CD4-positive, alpha-beta T cell treated with Interleukin-17A for 1 hour (primary cell): ENCODE measurements at places on chromosomes 2 and 18.

DNA sequence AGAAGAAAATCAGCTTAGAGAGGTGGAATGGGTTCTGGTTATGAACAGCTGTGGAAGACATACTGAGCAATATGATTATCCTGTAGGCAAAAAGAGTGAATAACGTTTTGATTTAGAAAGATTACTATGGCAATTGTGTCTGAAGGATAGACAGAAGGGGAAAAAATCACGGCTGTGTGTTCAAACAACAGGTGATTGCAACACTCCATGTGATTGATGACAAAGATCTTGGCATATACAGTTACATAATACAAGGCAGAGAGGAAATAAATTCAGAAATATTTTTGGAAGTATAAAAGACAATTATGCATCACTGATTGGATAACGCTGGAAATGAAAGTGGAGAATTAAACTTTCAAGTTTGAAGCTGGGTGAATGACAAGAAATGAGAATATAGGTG, 58.5 kb upstream of the KCNJ3 start:
- no peak for DNase-seq

DNA sequence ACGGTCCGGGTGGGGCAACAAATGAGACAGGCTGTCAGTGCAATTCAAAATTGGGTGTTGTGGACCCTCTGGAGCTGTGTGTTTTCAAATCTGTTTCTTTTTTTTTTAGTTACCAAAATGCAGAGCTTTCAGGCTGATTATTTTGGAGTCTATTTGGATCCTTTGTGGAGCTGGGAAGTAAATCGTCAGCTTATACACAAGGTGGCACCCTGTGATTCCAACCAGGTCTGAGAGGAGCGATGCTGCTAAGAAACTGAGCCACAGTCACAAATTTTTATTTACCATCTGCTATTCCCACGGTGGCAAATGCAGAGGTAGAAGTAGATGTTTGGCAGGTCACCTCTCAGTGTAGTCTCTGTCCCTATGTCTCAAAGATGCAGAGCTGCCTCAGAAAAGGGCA, 3.8 kb upstream of the EPC2 start:
- DNase-seq: no peak

- no peak for DNase-seq
Measured at GRCh38 chr2:33696234-33696633, 97.1 kb upstream of the FAM98A start.

DNA sequence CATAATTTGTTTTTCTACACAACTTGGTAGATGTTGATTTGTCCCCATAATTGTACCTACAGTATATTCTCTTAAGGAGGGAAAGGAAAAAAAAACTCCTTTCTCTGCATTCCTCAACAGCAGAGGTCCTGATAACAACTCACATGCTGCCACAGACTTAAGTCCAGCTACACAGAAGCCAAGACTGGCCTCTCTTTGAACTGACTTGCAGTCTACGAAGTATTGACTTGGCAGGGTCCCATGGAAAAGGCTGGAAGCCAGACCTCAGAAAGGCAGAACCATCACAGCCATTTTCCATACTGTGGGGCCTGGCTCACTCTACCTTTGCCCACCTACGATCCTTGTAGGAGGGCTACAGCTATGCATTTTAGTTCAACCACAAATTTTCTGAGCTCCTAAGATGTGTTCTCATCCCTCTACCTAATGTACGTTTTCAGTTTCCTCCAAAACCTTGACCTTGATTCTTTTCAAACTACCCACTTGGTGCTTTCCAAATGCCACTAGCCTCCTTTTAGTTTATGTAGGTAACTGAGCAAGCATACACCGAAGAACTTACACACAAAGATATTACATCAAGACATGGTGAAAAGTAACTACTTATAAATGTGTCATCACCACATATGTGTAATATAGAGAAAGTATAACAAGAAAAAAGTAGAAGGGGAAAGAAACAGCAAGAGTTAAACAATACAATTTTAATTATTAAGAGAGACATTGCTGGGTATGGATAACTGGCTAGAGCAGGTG, 12.2 kb downstream of the LONRF2 start:
- DNase-seq: no peak

- no peak for DNase-seq
Measured at GRCh38 chr2:58553522-58553921, 312.4 kb upstream of the FANCL start.

DNA sequence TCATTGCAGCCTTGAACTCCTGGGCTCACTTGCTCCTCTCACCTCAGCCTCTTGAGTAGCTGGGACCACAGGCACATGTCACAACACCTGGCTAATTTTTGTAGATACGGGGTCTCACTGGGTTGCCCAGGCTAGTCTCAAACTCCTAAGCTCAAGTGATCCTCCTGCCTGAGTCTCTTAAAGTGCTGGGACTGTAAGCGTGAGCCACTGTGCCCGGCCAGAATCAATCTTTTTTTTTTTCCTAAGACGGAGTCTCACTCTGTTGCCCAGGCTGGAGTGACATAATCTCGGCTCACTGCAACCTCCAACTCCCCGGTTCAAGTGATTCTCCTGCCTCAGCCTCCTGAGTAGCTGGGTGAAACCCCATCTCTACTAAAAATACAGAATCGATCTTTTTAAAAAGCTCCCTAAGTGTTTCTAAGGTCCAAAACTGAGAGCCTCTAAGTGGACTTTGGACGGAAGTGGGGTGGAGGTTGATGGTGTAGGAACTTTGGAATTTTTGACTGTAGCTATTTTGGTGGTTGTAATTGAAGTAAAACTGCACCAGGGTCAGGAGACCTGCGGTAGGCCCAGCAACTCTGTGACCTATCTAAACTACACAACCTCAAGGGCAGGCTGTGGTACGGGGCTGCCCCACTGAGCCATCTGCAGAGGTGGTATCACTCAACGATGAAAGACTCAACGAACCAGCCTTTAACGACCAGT, 82.9 kb downstream of the POLR1A start:
- no peak for DNase-seq

DNA sequence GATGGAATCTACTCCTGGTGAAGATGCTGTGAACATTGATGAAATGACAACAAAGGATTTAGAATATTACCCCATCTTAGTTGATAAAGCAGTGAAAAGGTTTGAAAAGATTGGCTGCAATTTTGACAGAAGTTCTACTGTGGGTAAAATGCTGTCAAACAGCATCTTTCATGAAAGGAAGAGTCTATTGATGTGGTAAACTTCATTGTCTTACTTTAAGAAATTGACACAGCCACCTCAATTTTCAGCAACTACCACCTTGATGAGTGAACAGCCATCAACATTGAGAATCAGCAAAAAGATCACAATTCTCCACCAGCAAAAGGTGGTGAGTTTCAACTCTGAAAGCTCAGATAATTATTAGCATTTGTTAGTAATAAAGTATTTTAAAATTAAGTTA, 310.3 kb upstream of the RBMS1 start:
- DNase-seq: no peak

DNA sequence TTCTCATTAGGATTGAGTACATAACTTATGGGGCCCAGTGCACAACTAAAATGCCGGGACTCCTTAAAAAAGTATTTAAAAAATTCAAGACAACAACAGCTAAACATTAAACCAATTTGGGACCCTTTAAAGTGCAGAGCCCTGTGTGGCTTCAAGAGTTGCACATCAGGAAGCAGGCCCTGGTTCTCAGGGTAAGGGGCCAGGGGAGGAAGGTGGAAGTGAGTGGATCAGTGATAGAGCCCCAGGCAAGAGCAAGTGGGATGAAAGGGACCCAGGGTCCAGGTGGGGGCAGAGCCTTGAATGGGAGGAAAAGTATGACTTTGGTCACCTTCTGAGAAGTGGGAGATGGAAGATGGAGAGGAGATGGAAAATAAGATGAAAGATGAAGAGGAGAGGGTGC, 2.3 kb upstream of the FHOD3 start:
- no peak for DNase-seq

DNA sequence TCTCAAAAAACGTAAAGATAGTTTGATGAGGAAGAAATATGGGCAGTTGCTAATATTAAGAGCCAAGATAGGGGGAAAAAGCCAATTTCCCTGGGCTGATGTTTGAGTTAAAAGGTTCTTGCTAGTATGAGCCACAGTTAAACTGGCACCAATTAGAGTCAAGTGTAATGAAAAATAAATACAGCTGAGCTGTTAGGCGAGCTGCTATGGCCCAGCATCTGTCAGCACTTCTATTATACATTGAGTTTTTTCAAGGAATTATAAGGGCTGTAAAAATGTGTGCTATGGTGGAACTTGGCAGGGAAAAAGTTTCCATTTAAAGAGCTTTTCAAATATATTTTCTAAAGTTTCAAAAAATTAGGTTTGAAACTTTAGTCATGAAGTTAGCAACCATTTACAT, 279.6 kb downstream of the CYRIA start:
- DNase-seq: no peak

DNA sequence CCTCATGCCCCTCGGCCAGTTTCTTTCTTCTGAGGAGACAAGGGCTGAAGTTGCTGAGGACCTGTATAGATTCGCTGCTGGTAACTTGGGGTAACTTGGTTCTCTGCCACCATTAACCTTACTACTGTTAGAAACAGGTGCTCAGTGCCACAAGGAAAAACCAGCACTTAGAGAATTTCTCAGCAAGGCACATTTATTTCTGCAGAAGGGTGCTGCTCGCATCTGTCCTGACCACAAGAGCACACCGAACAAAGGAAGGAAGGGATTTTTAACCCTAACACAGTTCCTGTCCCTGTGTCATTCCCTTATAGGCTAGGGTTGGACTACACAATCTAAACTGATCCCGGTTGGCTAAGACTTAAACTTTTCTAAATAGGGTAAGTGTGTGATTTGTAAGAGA, 154.1 kb downstream of the SOCS6 start:
- no peak for DNase-seq

- DNase-seq: no peak
Measured at GRCh38 chr2:43718530-43719124, 42.4 kb upstream of the C1GALT1C1L start.

DNA sequence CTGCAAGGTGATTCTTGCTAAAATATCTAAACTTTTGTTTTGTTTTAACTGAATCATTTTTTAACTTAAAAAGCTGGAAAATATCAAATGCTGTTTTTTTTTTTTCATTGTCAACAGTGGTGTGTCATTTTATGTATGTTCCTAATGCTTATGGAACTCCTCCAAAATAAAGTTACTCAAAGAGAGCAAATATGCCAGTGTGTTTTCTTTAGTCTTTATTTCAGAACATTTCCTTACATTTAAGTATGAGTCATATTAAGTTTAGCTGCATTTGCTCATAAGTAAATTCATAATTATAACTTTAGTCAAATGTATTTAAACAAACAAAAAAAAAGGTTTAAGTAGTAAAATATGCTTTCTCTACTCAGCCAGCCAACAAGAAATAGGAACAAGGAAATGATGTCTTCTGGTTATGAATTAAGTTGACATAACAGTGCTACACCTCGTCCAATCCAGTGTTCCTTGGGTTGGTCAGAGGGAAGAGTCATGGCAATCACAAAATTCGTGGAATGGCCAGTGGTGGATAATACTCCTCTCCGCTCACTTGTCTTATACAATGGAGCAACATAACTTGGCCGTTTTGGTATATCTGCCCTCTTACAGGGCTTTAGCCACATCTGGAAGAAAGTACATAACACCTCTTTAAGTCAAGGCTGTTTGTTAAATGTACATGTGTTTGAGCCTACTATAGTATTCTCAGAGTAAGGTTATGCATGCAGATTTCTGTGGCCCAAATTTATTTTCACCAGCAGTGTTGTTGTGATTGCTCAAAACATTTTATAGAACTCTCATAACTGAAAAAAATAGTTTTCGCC, 80.7 kb downstream of the SLC39A10 start:
- DNase-seq: no peak

GRCh38 chr2:95301876-95302641, 4.9 kb downstream of the KCNIP3 start:
- no peak for DNase-seq

GRCh38 chr2:17627434-17627833, 86.9 kb downstream of the VSNL1 start:
- no peak for DNase-seq

DNA sequence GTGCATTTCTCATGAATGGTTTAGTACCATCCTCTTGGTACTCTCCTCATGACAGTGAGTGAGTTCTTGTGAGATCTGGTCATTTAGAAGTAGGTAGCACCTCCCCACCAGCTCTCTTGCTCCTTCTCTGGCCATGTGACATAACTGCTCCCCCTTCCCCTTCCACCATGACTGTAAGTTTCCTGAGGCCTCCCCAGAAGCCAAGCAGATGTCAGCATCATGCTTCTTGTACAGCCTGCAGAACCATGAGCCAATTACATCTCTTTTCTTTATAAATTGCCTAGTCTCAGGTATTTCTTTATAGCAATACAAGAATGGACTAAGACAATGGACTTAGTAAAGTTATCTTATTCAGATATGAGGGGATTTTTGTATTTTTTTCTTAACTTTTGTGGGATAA, 43.0 kb downstream of the FTCDNL1 start:
- no peak for DNase-seq

DNA sequence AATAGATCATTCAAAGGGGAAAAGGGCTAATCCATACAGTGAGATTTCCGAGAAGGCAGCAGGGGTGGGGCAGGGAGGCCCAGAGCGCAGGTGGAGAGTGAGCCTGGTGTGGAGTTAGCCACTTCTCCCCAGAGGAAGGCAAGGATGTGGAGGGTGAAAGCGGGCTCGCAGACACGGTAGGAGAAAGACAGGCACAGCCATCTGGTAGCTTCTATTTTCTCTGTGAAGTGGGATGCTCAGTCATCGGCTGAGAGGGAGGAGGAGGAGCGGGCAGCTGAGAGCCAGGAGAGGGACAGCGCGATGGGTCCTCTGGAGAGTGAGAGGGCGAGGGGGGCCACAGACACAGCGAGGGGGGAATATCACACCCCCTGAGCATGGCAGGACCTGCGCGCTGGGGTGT, 153.3 kb upstream of the NDUFV2 start:
- DNase-seq: no peak

- peak; percentile 98 for DNase-seq
Measured at GRCh38 chr2:61764035-61764800, 89.6 kb downstream of the FAM161A start.

DNA sequence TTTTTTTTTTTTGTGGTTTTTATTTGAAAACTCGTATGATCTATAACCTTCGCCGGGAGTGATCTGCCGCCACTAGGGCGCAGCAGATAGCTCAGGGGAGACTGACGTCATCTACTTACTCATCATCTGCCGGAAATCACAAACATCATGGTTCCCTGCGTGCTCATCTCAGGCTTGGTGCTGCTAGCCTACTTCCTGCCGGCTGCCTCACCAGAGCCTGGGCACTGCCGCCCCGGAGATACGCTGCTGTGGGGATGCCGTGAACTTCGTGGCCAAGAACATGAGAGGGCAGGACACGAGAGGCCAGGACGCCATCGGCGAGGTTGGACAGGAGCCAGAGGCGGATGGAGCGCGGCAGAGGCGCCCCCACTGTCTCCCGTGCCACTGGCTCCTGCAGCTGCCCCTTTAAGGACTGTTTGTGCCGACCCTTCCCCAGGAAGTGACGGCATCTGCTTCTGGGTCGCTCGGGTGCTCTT, 68.8 kb downstream of the DOK6 start:
- DNase-seq: peak; percentile 45

DNA sequence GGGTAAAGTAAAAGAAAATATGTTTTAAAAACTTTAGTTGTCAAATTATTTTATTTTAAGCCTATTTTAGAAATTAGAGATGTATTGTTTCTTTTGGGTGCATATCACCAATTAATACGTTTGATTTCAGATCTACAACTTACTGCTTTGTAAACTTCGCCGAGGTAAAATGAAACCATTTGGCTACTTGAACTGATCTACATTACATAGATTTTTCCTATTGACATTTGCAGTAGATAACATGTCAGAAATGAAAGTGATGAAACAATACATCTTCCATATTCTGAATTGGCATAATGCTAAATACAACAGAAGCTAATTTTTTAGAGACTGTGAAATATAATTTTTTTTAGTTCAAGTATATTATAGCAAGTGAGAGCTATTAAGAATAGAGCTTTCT, 39.5 kb downstream of the GLS start:
- no peak for DNase-seq

- no peak for DNase-seq
Measured at GRCh38 chr2:207937253-207937652, 88.1 kb downstream of the PLEKHM3 start.
